ENCODE measurements at places on chromosomes 7 and 10.

- no peak for DNase-seq
Measured at GRCh38 chr10:86953747-86954680, 3.4 kb downstream of the MMRN2 start.

GRCh38 chr7:100364480-100364879, 6.6 kb downstream of the PILRB start:
- DNase-seq = no peak

GRCh38 chr10:16662923-16663322, 141.2 kb upstream of the C1QL3 start:
- DNase-seq = no peak

DNA sequence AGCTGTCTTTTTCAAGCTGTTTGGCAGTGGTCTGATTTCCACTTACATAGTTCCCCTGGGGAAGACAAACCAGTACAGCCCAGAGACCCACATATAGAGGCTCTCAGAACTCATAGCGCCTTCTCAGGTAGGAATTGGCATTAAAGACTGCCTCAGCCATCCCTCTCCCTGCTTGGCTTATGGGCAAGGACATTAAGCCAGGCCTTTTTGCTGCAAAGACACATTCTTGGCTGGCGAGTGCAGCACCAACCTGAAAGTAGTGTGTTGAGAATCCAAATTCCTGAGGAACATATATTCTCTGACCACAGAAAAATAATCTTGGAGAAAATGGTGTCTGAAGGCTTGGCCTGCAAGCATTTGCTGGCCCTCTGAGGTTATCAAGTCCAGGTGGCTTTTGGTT, 39.2 kb upstream of the HPS1 start:
- no peak for DNase-seq

DNA sequence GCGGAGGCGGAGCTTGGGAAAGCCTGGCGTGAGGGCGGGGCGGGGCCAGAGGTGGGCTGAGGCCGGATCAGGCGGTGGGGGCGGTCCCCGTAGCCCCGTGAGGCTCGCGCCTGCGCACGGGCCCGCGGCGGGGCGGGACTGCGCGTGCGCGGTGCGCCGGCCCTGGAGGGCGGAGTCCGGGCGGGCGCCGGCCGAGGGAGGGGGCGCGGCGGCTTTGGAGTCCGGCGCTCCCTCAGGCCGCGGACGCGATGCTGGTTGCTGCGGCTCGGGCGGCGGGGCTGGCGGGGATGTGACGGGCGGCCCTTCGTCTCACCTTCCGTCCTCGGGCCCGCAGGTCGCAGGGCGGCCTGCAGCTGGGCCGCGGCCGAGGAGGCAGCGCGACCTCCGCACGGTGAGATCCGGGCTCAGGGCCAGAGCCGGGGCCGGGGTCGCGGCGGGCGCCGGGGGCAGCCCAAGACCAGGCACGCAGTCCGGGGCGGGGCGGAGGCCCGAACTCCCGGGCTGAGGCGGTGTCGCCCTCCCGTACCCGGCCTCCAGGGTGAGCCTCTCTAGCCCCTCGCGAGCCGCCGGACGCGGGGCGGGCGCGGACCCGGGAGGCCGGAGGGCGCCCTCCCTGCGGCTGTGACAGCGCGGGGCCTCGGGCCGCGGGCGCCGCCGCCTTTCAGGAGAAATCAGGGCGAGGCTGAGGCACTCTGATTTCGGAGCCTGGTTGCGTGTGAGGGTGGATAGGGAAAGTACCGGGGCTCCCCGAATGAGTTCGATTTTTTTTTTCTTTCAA, at the start of gene CCSER2:
TSS of gene CCSER2 (plus strand) at position 172 of the 778 bp plus-strand sequence. CDS start 42,464 bp downstream, outside the sequence.
- DNase-seq = peak; percentile 55

- peak; percentile 37 for DNase-seq
Measured at GRCh38 chr7:128209229-128210035, 31.6 kb upstream of the LEP start.

All from GF-D8 (cell line).